ENCODE measurements at places on chromosomes 6 and 20. TPM values are rescaled to one million over a fixed set of nuclear protein-coding genes. Genes with fewer than 3 reads are reported as not detected.

The SSTR4 gene
- not detected for total RNA-seq

The ADTRP gene
- total RNA-seq, result 0.39 TPM

The HLA-DPA1 gene
- total RNA-seq, result 119 TPM

The RGL2 gene
- 43.3 TPM for total RNA-seq

The SEC23B gene
- total RNA-seq, result 89.8 TPM

The LY6G6D gene
- not detected for total RNA-seq

The CD24 gene
- 0.14 TPM for total RNA-seq

The RAET1L gene
- total RNA-seq, result not detected

The HLA-DQA2 gene
- 4.3 TPM for total RNA-seq

The NRSN1 gene
- total RNA-seq, result not detected

The PAK5 gene
- not detected for total RNA-seq

The DEFB132 gene
- not detected for total RNA-seq

The BMP6 gene
- total RNA-seq, result not detected

The ATP6V1G2 gene
- total RNA-seq, result 1.7 TPM

The CDH4 gene
- 0.05 TPM for total RNA-seq

The MAS1 gene
- total RNA-seq, result not detected

The SIGLEC1 gene
- total RNA-seq, result not detected

The SLC35F1 gene
- total RNA-seq, result not detected

The TAGAP gene
- total RNA-seq, result 51.2 TPM

The SCUBE3 gene
- not detected for total RNA-seq

The SNAI1 gene
- 0.52 TPM for total RNA-seq

The GMPR gene
- total RNA-seq, result 1.1 TPM

The GGTLC1 gene
- not detected for total RNA-seq

The GPX5 gene
- total RNA-seq, result not detected

The SLC17A1 gene
- total RNA-seq, result not detected

The ZNF341 gene
- total RNA-seq, result 6.6 TPM

The ZC2HC1B gene
- total RNA-seq, result not detected

The TSHZ2 gene
- 2.9 TPM for total RNA-seq

The DHX16 gene
- total RNA-seq, result 47.6 TPM

The ZNF184 gene
- 11.7 TPM for total RNA-seq

The C6orf132 gene
- 0.05 TPM for total RNA-seq

The AGER gene
- total RNA-seq, result 30.6 TPM

The HLA-DRA gene
- total RNA-seq, result 88.4 TPM

The SAMD3 gene
- 72.3 TPM for total RNA-seq

The CHRNA4 gene
- not detected for total RNA-seq

The LRFN2 gene
- total RNA-seq, result 0.16 TPM

The BNIP5 gene
- total RNA-seq, result not detected

The TBXT gene
- not detected for total RNA-seq

The LCA5 gene
- 0.07 TPM for total RNA-seq

The SPATA25 gene
- total RNA-seq, result 0.52 TPM

The ANKRD66 gene
- not detected for total RNA-seq

The HLA-DOA gene
- total RNA-seq, result 2.5 TPM

The NINL gene
- 5.2 TPM for total RNA-seq

The PRDM1 gene
- 56.8 TPM for total RNA-seq

The PGC gene
- not detected for total RNA-seq

The BPI gene
- total RNA-seq, result not detected
